HS-5 (cell line): ENCODE measurements at places on chromosomes 11 and 22.

DNA sequence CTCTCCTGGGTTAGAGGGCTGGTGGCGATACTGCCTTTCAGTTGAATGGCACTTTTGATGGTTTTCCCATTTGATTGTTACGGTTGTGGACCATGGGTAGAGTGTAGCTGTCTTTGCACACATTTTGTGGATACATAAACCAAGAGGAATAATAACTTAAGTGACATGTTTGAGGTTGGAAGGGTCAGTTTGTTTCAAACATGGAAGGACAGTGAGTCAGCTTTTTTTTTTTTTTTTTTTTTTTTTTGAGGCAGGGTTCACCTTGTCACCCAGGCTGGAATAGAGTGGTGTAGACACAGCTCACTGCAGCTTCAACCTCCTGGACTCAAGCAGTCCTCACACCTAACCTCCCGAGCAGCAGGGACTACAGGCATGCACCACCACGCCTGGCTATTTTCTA, 41.1 kb downstream of the PPFIA1 start:
- DNase-seq: no peak

GRCh38 chr11:86592659-86593451, 79.6 kb downstream of the ME3 start:
- peak; percentile 93 for DNase-seq

DNA sequence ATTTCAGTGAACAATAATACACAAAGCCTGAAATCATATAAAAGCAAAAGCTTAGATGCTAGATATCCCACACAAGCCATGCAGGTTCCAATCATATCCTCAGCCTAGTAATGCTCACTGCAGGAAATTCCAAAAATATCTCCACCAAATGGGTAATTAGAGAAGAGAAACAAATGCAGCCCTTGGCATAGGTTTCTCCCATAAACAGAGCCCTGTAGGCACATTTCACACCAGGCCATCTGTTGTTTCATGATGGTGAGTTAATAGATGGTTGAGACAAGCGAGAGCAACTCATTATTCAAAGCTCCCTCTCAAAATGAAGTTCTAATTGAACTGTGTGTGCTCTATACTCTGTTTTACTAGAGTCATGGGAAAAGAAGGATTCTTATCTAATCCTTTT, 154.6 kb upstream of the TRPC6 start:
- DNase-seq: no peak

- no peak for DNase-seq
Measured at GRCh38 chr11:94525546-94526324, 13.5 kb downstream of the C11orf97 start.

- DNase-seq: no peak
Measured at GRCh38 chr22:44723801-44724200, 21.8 kb downstream of the PRR5 start.

DNA sequence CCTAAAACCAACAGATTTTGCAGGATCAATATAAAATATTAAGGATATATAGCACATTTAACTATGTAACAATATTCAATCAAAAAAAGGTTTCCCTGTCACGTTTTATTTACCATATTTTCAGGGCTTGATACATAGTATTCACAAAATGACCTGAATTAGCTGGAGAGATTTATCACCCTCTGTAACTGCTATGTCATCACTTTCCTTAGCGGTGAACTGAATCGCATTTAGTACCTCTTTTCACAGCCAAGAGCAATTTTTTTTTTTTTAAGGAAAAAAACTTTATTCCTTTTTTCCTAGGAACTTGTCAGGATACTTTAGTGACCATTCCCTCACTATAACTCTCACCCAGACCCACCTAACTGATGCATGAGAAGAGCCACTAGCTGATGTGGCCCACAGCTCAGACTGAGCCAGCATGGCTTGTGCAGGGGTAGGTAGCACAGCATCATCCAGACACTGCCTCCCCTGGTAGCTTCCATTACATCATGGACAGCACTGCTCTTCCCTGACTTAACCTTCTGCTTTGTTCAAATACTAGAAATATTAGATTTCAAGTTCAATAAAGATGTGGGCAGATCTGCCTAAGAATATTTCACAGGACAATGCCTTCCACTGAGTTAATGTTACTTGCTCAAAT, 17.0 kb upstream of the GPR83 start:
- DNase-seq: no peak

DNA sequence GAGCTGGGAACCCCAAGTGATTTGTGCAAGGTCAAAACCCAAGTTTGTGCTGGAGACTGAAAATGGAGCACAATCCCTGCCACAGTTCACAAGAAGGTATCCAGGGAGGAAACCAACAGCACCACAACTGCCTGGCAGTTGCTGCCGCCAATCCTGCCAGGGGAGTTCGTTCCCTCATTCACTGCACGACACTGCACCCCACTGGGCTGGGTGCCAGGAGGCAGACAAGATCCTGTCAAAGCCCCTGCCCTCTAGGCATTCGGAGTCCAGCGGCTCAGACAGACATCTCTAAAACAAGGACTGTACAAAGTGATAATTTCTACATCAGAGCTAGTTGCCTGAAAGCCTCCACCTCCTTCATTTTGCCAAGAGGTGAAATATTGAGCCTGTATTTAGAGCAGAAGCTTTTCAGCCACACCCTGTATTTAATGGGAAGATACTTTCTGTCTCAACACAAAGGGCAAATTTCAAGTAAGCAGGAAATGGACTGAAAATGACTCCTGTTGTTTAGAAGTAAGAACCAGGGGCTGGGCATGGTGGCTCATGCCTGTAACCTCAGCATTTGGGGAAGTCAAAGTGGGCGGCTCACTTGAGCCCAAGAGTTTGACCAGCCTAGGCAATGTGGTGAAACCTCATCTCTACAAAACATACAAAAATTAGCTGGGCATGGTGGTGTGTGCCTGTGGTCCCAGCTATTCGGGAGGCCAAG, 277.4 kb upstream of the NARS2 start:
- DNase-seq: no peak

GRCh38 chr11:2527621-2528291, 82.9 kb downstream of the KCNQ1 start:
- DNase-seq: no peak

DNA sequence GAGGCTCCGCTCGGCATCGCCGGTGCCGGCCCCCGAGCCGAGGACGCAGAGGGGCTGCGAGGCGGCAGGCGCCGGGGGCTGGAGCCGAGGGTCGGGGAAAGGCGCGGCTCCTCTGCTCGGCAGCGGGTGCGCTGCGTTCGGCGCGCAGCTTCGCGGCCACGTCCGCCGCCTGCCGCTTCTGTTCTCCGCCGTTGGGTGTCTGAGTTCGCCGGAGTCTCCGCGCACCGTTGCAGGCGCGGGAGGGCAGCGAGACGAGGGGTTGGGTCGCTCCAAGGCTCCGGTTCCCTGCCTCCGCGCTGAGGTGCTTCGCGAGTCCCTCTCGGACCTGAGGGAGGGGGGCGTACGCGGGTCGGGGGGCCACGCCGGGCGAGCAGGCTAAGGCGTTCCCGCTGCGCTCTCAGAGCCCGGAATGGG, 347 bp downstream of the MN1 start:
- no peak for DNase-seq

GRCh38 chr11:6240781-6241180, 1.9 kb downstream of the CNGA4 start:
- no peak for DNase-seq

DNA sequence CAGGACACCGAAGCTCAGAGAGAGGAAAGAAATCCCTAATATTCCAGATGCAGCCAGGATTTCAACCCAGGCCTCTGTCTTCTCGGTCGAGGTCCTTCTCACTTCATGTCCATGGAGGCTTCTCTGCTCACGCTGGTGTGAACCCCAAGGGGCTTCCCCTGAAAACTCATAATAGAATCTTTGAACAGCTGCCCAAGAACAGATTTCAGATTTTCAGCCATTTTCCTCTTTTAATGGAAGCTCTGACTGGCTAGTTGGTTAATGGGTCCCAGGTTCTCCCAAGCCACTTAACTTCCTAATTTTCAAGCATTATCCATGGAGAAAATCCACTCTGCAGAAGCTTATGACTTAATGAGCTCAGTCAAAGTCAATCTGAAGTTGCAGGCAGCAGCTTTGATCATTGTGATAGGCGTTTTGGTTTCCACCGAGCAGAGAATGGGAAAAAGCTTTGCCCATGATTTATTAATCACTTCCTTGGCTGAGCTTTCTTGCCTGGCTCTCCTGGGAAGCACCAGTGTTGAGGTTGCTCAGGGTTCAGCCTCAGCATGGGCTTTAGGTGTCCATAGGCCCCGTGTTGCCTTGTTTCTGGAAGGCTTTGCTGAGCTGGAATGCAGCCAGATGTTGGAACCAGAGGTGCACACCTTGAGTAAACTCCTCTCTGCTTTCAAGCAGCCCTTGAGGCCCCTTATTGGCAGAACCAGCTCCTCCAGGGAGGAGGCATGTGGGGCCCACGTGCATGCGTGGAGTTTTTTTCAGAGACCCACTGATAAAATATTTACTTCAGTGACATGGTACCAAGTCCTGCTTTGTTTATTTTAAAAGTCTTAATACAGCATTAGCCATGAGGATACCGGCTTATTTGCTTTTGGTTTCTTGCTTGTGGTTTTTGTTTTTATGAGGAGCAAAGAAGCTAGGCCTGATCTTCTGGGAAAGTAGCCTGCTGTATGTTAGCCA, 25.5 kb downstream of the LDLRAD3 start:
- DNase-seq: no peak
